Omental fat pad (tissue), 4 donors: ENCODE measurements at places on chromosomes 3 and 15. TPM values are rescaled to one million over a fixed set of nuclear protein-coding genes. Genes with fewer than 3 reads are reported as not detected.

Gene PROK2
- 0.82 TPM for total RNA-seq

Gene GATA2
- total RNA-seq = 4.2 TPM

Gene NOX5
- total RNA-seq = 0.56 TPM

Gene PRR23B
- not detected for total RNA-seq

Gene SLC12A8
- total RNA-seq = 65.3 TPM

Gene SNX22
- 0.38 TPM for total RNA-seq

Gene PLCL2
- total RNA-seq = 20.2 TPM

Gene TP63
- not detected for total RNA-seq

Gene TIMMDC1
- total RNA-seq = 55.5 TPM

Gene NRG4
- not detected for total RNA-seq

Gene LTK
- 0.19 TPM for total RNA-seq

Gene ADAMTS7
- 6.5 TPM for total RNA-seq
